ENCODE measurements at places on chromosomes 1 and 21.

DNA sequence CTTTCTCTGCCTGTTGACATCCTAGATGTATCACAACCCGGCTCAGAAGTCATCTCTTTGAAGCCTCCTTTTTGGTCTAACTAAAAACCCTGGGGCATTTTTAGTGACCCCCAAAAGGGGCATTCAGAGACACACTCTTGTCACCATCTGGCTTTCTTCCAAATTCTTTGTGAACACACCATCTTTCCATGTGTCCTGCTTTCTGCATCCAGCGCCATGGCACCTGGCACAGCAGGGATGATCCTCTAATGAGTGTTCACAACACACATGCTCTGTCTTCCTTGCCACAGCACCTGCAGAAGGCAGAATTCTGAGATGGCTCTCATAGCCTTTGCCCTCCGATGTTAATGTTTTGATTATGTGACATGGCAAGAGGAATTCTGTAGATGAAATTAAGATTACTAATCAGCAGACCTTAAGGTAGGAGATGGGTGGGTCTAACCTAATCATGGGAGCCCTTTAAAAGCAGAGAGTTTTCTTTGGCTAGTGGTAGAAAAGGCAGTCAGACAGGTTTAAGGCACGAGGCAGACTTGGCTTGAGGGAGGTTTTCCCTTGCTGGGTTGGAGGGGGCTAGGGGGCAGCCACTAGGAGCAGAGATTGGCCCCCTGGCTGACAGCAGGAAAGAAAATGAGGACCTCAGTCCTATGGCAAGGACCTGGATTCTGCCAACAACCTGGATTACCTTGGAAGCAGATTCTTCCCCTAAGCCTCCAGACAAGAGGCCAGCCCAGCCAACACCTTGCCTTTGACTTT is 4.9 kb upstream of the TMEM61 start:
- no peak for DNase-seq

DNA sequence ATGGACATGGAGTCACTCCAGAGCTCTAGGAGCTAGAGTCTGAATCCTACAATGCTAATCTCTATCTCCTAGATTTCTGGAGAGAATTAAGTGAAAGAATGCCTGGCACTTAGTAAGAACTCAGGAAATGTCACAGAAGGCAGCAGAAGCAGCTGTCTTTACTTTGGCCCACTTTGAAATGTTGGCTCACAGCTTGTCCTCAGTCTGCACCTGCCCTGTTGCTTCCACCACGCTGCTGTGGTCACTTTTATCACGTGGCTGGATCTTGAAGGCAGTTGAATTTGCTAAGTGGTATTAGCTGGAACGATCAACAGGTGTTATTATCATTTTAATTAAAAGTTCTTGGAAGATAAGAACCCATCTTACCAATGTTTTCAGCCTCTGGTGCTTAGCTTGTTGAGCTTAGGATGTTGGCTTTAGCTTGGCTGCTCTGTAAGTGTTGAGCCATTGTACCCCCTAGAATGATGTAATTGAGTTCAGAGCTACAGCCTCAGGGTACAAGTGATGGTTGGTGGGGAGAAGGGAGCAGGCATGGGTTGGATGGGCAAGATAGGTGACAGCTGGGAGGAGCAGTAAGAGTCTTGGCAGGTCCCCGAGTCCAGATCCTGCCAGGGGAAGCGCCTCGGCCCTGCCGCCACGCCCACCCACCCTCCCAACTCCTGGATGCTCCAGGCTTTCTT is 41.9 kb upstream of the EPS8L3 start:
- no peak for DNase-seq

- DNase-seq, result no peak
These were observed 28.9 kb downstream of the ZSCAN20 start for GRCh38 chr1:33501309-33501708.

- DNase-seq, result no peak
These were observed 5.1 kb upstream of the GJA4 start for GRCh38 chr1:34787461-34788420.

DNA sequence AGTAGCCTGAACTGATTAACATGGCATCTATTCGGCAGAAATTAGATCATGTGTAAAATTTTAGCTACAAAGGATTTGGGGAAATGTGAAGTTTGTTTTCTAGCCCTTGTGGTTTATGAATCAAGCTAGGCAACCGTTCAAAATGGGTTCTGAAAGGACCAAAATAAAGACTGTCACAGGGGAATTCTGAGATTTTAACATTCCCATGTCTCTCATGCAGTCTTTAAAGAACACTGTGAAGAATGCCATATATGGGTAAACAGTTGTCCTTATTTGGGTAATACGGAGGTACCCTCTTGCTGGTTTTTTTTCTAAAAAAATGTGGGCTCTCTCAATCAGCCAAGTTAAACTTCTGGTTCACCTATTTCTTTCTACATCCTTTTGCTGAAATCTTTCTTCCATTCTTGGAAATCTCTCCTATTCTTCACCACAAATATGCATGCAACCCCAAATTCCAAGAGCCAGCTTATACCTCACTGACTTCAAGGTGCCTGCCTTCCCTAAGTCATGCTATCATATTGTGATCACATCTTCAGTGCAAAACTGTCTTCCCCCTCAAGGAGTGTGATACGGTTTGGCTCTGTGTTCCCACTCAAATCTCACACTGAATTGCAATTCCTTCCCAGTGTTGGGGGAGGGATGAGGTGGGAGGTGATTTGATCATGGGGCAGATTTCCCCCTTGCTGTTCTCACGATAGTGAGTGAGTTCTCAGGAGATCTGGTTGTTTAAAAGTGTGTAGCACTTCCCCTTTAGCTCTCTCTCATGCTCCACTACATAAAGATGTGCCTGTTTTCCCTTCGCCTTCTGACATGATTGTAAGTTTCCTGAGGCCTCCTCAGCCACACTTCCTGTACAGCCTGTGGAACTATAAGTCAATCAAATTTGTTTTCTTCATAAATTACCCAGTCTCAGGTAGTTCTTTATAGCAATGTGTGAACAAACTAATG is 308.7 kb downstream of the TTLL7 start:
- DNase-seq, result no peak

DNA sequence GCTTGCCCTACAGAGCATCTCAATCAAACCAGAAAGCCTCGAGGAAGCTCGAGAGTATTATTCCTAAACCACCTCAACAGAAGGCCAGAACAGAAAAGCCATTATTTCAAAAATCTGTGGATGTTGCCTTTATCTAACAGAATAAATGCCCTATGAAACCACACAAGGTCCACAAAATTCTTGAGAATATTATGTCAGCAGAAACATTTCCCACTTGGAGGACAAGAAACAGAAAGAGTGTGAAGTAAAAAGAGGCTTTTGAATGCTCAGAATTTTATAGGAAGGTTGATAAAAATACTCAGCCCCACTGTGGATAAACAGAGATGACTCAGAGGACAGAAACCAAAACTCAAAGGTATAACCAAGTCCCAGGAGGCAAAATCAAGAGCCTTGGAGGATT is 146.4 kb upstream of the LRRC7 start:
- DNase-seq, result no peak

GRCh38 chr1:90562892-90563291 is 154.2 kb downstream of the BARHL2 start:
- DNase-seq, result no peak

GRCh38 chr21:45260191-45260825 is 27.4 kb downstream of the POFUT2 start:
- no peak for DNase-seq

All from globus pallidus (tissue), 1 donor.